ENCODE measurements at places on chromosomes 2 and 18. TPM values are rescaled to one million over a fixed set of nuclear protein-coding genes. Genes with fewer than 3 reads are reported as not detected.

Gene ZNF236
- 15.7 TPM for total RNA-seq

Gene TBR1
- total RNA-seq = under 0.01 TPM

Gene CFC1
- not detected for total RNA-seq

Gene SERPINB13
- 0.13 TPM for total RNA-seq

Gene ATP6V1B1
- total RNA-seq = 0.07 TPM

Gene POTEJ
- total RNA-seq = not detected

Gene RNF152
- 35.0 TPM for total RNA-seq

Gene POMC
- 0.29 TPM for total RNA-seq

Gene FBXO36
- 1.6 TPM for total RNA-seq

Gene PROC
- not detected for total RNA-seq

Gene UGT1A3
- total RNA-seq = not detected

Gene ARMC9
- 27.4 TPM for total RNA-seq

Gene UGT1A9
- not detected for total RNA-seq

Data from thoracic aorta endothelial cell (primary cell).